NCI-H510A (cell line): ENCODE measurements at places on chromosomes 1 and 21.
A peak's percentile ranks its signal among the peaks of the same experiment; 100 is the strongest.

DNA sequence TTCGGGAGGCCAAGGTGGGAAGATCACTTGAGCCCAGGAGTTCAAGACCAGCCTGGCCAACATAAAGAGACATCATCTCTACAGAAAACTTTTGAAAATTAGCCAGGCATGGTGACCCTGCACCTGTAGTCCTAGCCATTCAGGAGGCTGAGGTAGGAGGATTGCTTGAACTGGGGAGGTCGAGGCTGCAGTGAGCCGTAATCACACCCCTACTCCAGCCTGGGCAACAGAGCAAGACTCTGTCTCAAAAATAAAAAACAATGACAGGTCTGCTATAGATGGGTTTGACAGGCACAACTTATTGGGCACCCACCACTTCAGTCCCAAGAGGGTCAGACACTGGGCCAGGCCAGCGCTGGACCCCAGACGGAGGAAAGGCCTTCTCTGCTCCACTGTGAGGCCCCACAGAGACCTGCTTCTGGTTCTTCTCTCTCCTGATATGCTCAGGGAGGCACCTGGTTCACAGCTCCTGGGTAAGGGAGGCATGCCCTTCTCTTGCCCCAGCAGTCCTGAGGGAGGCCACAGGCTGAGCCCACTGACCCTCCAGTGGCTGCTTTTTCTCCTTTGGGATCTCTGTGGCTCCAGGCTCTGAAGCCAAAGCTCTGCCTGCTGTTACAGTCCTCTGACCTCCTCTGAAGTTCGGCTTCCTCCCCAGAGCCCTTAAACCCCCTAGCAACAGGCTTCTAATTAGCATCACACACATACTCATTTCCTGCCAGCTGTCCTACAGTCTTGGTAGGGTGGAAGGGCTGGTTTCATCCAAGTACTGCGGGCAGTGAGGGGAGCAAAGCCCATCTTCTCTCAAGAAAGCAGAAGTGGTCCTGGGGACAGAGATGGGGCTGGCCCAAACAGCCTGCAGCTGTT is 14.4 kb downstream of the S100A16 start:
- DNase-seq = peak; percentile 44

GRCh38 chr1:196178083-196178635 is 430.1 kb downstream of the KCNT2 start:
- no peak for DNase-seq

DNA sequence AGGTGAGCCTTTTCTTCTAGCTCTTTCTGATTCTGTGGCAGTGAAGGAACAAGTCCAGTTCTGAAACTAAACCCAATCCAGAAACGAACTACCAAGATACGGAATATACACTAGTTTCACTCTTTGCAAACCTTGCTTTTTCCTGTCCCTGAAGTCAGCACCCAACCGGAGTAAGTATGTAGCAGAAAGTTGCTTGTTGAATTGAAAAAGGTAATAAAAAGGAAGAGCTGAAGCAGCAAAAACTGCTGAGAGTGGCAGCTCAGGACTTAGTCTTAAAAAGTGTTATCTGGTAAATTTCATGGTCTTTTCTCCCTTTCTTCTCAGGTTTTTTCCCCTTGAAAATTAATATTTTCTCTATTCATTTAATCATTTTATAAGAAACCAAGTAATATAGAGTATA is 9.4 kb upstream of the NT5C1A start:
- no peak for DNase-seq

GRCh38 chr21:34803782-34804370 is 135.1 kb downstream of the CLIC6 start:
- no peak for DNase-seq

DNA sequence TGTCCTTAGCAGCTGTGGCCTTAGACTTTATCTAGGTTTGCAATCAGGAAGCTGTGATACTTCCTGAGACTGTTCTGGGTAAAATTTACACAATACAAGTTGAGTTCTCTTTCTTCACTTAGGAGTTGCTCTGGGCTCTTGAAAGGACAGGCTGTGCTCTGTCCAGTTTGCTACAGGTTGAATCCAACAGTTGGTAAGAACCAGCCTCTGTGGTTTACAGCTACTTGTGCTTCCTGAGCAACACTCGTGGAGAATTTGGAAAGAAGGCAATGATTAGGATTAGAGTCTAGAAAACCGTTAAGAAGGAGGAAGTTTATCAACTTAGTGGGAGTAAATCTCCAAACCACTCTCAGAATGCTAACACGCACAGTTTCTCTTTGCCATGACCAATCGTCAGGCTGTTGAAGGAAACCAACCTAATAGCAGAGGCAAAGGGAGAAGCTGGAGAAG is 26.8 kb downstream of the GFI1 start:
- DNase-seq = no peak
